ENCODE measurements at places on chromosomes 7 and 10.

DNA sequence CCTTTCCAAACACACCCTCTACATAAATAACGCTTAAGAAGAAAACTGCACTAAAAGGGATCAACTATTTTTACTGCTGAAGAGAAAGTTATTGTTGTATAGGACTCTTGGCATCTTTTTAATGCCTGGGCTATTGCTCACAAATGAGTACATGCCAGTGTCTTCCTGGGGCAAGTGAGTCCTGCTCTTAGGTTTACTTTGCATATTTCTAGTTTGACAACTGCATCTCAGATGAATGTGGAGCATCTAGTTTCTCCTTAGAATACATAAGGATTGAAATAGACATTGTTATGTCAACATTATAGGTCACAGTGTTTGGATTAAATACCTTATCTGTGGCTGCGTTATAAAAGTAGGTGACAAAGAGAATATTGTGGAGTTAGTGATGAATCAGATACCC, 44.5 kb downstream of the PSMC2 start:
- DNase-seq: no peak

DNA sequence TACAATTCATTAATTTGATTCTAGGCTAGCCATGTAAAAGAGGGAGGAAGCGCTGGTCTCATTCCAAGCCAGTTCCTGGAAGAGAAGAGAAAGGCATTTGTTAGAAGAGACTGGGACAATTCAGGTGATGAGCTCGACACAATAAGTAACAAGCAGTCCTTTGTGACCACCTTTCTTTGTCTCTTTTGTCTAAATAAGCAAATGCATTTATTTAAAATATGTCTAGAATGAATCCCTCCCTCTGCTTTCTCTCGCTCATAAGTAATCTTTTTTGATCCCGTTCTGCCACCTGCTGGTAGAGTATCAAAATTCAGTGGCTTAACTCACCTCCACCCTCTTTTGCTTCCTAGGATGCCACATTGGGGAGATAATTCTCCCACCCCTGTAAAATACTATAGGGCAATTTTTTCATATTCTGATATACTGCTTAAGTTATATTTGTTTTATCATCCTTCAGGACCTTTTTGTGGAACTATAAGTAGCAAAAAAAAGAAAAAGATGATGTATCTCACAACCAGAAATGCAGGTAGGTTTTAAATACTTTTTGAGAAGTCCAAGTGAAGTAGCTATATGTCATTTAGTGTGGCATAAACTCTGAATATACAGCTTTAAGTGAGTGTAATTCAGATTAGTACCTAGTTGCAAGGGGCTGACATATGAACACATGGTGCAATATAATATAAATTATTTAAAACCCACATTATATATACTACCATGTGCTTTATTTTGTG, 91.5 kb downstream of the GSDME start:
- DNase-seq: peak; percentile 51

- DNase-seq: no peak
These were observed 62.1 kb downstream of the INPP5A start for GRCh38 chr10:132599732-132600131.

- no peak for DNase-seq
These were observed 3.9 kb downstream of the LMBR1 start for GRCh38 chr7:156889089-156889488.

GRCh38 chr10:12774204-12774894, 227.2 kb downstream of the CCDC3 start:
- no peak for DNase-seq

DNA sequence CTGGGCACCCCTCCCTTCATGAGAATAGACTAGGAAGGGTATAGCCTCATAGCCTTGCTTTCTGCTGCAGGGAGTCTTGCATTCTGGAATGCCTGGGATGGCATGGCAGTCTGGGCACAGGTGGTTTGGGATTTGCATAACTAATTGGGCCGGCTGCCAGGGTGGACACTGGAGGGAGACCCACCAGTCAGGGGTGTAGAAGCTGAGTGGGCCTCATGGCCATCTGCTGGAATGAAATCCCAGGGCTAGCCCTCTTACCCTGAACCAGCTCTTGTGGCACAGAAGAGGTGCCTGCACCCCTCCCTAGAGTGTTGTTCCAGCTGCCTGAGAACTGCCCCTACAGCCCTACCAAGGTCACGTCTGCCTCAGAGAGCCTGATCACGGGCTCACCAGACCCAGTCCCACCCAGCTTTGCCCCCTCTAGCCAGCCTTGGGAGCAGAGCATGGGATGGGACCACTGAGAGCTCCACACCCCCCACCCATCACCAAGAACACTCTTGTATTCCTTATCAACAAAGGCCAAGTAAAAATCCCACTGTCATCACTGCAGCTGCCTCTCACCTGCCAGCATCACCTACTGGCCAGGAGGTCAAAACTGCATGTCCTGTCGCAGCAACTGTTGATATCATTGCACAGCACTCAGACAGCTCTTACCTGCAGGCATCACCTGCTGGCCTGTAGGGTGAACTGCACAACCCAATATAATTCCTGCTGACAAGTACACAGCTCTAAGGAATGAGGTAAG, 148.9 kb downstream of the ZEB1 start:
- DNase-seq: peak; percentile 4

DNA sequence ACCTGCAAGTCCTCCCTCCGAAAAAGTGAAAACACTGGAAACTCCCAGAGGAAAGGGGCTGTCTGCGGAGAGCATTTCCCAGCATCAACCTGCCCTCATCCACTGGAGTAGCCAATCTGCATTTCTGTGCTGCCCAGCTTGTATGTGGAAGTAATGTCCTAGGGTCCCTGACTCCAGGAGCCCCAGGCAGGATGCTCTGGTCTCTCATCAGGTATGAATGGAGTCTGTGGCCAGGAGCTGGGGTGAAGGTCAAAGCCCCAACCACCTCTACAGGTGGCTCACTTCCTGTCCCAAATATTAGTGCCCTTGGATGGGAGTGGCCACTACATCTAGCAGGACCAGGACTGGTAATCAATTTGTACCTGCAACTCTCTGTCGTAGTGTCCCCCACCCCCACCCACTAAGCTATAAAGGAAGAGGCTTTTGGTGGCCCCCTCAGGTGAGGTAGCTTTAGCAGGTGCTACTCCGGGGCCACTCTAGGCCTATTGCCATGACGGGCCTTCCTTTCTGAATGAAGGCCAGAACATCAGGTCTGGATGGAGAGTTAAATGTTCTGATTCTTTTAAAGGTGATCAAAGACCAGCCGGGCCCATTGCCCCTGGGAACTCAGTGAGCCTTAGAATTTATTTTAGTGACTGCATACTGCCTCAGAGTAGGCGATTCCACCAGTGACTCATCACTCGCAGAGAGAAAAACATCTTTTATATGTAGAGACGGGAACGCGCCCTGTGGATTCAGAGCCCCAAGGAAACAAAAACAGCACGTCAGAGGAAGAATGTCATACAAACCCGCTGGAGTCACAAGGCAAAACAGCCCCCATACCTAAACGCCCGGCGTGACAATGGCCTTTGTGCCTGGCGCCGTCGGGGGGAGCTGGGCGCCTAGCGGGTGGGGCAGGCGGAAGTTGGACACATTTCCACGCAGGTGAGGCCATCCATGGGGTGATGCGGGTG, 13.0 kb downstream of the EN2 start:
- no peak for DNase-seq

- no peak for DNase-seq
These were observed 154.4 kb upstream of the LANCL2 start for GRCh38 chr7:55210716-55211115.

DNA sequence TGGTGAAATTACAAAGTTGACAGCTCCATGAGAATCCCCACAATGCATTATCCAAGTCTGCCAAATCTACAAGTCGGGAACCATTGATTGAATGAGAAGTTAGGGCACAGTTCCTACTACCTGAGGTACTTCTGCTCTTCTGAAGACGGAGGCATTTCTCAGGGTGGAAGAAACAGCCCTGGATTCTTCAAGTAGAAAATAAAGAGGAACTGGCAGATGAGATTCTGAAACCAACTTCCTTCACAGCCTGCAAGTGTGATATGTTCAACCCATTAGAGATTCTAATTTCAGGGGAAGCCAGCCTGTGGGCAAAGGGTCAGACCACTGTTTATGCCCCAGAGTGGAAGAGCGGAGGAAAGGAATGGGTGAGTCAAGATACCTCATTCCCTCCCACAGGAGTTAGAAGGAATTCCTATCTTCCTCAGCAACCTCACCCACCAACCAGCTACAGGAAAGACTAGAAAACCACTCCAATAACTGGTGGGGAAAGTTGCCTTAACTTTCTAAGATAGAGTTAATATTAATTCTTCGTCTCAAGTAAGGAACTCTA, 50.5 kb upstream of the BMPER start:
- DNase-seq: peak; percentile 96

- no peak for DNase-seq
These were observed 68.5 kb downstream of the CXCL12 start for GRCh38 chr10:44316187-44316921.

GRCh38 chr7:149005427-149006344, 22.6 kb downstream of the PDIA4 start:
- DNase-seq: no peak

DNA sequence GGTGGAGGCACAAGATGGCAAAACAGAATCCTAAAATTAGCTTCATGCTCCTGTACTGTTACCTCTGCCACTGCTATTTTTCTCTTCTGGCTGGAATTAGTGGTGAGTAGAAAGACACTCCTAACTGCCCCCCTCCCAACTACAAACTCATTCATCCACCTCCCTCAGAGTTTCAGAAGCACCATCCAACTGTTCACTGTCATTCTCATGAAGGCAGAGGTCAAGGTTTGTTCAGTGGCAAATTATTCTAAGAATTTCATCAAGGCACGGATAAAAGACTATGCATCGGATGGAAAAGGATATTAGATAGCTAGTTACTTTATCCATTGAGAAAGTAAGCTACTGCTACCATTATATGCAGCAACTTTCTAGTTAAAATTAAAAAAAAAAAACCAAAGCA, 59.7 kb downstream of the LRGUK start:
- DNase-seq: no peak

GRCh38 chr7:36149694-36150452, 3.2 kb upstream of the EEPD1 start:
- no peak for DNase-seq

- DNase-seq: no peak
These were observed 229.7 kb downstream of the CACNB2 start for GRCh38 chr10:18369859-18370473.

DNA sequence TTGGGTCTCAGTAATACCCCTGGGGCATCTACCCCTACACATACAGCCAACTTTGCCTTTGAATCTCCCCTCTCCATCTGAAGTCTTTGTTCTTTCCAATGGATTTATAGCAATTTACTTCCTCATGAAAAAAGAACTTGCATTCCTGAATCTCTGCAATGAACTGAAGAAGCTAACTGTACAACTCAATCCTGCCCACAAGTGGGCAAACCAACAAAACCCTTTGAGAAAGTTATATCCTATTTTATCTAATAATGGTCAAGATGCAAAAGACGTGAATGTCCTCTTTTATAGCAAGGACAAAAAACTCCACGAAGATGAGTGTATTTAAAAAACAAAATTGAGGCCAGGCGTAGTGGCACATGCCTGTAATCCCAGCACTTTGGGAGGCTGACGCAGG, 991.3 kb downstream of the LRMDA start:
- DNase-seq: no peak

GRCh38 chr10:53939654-53940053, 861.4 kb downstream of the PCDH15 start:
- no peak for DNase-seq

GRCh38 chr7:1027242-1028043, 16.9 kb upstream of the GPR146 start:
- DNase-seq: no peak

DNA sequence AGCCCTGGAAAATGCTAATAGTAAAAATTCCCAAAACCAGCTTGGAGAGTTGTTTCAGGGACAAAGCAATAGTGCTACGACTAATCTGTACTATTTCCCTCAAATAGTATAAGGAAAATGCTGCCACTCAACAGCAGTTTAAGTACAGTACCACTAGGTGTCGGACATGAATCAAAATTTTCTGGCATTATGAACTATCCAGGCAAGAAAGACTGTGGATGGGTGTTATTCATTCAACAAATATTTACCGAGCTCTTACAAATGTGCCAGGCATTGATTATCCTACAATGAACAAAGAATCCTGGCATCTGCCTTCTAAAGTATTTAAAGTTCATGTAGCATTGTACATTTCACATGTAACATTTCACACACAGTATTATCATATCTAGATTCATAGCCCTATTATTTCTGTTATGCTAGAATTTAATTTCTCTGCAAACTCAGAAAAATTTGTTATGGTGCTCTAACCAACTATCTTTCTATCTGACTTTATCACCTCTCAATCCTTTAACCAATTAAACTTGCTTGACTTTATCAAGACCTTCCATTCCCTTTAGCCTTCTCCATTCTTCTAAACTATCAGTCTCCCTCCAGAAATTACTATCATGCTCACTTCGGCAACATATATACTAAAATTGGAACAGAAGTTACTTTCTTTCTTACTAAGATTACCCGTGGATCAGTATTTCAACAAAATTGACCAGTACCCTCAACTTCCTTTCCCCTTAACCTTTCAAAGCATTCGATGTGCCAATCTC, 80.6 kb downstream of the ARHGAP21 start:
- DNase-seq: peak; percentile 77

GRCh38 chr7:101294832-101295121, 26.8 kb downstream of the IFT22 start:
- no peak for DNase-seq

- DNase-seq: no peak
These were observed 21.6 kb upstream of the TRIL start for GRCh38 chr7:28979776-28980175.

GRCh38 chr7:47440320-47440719, 141.6 kb downstream of the TNS3 start:
- no peak for DNase-seq
